Stimulated activated CD4-positive, alpha-beta T cell treated with anti-CD3 and anti-CD28 coated beads, Interleukin-2, amount 100 ng/mL, for 48 hours (primary cell): ENCODE measurements at places on chromosomes 1 and 21.

- no peak for DNase-seq
Observed at GRCh38 chr1:48560577-48560976, 88.6 kb upstream of the SPATA6 start.

GRCh38 chr1:1677718-1678580 lies 14.6 kb downstream of the SLC35E2B start:
- DNase-seq: no peak

DNA sequence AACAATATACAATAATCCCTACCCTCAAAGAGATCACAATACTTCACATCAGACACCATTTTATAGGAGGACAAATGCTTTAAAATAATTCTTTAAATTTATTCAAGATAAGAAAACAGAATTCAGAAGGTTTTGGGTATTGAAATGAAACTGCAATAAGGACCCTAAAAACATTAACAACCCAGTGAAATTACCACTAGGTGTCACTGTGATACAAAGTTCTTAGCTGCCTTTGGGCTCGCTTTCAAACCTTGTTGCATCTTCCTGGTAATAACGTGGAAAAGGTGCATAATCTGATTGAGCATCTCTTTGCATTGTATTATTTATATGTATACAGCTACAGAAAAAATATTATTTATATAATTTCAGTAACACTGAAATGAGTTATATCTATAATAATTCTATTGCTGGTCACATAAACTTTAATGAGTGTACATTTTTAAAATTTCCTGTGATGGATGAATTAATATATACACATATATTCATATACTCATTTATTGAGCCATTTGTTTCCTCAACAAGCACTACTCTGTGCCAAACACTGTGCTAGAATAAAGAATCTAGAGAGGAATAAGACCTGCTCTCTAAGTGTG lies 185.2 kb downstream of the FAF1 start:
- no peak for DNase-seq

- DNase-seq: no peak
Observed at GRCh38 chr1:235391874-235392273, 24.6 kb downstream of the TBCE start.

DNA sequence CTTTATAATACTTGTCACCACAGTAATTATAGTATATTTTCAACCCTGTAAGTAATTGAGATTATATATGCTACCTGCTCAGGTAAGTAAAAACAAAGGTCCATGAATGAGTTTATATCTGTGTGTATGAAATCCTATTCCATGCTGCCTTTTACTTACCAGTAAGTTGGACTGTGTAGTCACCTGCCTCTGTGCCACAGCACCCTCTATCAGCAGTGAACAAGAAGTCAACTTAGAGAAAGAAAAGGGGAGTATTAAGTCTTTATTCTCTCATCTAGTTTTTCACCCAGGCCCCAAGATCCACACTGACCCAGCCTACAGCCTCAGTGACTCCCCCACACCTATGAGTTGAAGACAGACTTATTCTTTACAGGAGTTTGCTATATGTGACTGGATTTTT lies 36.9 kb upstream of the IFI16 start:
- no peak for DNase-seq

DNA sequence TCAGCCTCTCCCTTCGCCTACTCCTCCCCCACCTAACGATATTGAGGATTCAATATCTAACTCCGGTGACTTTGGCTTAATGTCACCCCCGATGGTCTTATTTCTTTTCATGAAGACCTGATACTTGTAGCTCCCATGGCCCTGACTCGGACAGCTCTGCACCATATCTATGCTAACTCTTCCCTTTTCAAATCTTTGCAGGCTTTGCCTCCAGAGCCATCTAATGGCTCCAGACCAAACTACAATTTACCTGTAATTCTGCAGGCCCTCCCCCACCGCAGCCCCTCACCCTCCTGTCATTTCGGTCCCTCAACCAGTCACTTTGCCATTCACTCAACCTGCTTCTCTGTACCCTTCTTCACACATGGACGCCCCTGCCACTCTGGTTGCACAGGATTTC lies 7.9 kb upstream of the GSTM5 start:
- no peak for DNase-seq

DNA sequence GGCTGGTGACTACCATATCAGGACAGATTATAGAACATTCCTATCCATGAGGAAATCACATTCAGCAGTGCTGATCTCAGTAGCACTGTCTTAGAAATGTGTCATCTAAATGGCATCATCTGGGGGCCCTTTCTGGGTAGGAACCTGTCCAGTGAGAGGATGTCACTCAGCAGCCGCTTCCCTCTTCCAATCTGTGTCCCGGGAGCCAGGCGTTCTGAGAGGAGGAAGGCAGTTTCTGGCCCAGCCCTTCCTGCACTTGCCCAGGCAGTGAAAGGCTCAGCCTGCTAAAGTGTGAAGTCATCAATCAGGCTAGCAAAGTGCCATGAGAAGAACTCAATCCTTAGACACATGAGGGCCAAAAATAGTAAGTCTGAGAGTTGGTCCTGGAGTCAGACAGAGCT lies 25.6 kb downstream of the RAB4A start:
- no peak for DNase-seq

DNA sequence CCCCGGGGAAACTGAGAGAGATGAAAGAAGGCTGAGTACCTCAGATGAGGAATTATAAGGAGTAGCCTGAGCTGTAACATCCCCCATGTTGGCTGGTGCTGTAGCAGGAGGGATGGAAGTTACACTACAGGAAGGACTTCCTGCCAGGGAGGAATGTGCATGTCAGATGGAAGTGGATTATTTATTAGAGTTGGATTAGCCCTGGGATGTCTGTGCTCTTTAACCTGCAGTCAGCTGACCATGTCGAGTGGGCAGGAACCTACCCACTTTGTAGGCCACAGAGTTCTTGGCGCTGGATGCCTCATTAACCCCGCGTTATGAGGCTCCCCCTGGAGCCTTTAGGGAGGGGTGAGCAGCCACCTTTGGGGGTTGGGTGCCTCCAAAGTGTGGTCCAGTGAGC lies 757 bp upstream of the SEMA4A start:
- DNase-seq: no peak

DNA sequence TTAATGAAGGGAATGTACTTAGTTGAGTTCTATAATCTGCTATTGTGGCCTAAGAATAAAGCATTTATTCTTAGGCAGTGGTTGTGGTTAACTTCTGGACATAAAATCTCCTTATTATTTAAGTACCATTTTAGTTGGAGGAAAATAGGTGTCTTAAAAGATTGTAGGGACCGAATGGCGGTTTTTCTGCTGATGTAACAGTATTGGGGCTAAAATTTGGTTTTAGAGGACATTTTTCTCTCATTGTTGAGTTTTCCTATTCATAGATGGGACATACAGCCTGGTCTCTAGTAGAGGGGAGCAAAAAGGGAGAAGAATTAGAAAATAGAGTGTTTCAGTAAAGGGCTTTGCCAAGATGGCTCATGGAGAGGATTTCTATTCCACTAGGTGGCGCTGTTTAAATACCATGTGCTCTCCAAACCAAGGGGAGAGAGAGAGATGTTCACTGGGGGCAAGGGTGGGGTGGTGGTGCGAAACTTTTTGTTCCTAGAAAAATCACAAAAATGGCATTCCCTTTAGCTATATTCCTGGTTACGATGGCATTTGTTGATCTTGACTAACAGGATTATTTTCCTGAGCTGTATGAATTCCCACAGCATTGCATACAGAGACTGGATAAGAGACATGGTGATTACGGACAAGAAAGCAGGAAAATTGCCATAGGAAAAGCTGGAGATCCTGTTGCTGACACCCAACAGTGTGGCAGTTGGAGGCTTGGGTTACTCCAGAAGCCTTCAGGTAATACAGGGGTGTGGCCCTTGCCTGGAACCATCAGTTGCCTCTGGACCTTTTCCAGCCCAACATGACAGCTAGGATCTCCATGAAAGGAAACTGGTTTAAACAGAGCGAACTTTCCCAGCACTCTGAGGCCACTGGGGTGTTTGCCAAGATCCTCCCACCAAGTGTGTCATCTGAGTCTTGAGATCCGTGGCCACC lies 18.2 kb upstream of the FCGR2A start:
- peak; percentile 16 for DNase-seq

DNA sequence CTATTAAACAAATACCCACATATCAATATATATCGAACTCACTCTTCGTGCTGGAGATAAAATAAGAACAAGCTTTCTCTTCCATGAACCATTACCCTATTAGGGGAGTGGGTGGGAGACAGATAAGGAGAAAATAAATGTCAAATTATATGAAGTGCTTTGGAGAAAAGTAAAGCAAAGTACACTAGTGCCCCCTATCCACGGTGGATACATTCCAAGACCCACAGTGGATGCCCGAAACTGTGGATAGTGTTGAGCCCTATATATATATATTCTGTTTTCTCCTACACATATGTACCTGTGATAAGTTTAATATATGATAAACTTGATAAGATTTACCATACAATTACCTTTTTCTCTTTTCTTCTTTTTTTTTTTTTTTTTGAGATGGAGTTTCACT lies 54.6 kb downstream of the FH start:
- no peak for DNase-seq

DNA sequence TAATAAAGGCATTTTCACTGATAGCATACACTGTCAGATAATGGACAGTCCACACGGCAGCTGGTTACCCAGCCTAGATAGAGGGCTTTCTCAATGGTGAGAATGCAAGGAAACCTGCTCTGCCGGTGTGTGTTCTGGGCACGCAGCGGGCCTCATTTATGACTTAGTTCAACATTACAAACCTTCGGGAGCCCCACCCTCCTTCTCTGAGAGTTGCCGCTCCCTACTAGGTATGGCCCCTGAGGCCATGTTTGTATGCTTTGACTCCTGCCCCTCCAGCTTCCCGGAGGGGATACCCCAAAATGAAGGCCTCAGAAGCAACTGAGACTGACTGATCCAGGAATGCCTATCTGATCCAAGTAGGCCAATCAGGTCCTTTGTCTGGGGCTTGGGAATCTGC lies 17.2 kb upstream of the FABP3 start:
- DNase-seq: no peak

- DNase-seq: no peak
Observed at GRCh38 chr1:119516680-119517079, 9.7 kb downstream of the HSD3B1 start.

- no peak for DNase-seq
Observed at GRCh38 chr1:160874935-160875334, 10.0 kb downstream of the ITLN1 start.

- no peak for DNase-seq
Observed at GRCh38 chr1:160641323-160642280, 5.2 kb downstream of the SLAMF1 start.

DNA sequence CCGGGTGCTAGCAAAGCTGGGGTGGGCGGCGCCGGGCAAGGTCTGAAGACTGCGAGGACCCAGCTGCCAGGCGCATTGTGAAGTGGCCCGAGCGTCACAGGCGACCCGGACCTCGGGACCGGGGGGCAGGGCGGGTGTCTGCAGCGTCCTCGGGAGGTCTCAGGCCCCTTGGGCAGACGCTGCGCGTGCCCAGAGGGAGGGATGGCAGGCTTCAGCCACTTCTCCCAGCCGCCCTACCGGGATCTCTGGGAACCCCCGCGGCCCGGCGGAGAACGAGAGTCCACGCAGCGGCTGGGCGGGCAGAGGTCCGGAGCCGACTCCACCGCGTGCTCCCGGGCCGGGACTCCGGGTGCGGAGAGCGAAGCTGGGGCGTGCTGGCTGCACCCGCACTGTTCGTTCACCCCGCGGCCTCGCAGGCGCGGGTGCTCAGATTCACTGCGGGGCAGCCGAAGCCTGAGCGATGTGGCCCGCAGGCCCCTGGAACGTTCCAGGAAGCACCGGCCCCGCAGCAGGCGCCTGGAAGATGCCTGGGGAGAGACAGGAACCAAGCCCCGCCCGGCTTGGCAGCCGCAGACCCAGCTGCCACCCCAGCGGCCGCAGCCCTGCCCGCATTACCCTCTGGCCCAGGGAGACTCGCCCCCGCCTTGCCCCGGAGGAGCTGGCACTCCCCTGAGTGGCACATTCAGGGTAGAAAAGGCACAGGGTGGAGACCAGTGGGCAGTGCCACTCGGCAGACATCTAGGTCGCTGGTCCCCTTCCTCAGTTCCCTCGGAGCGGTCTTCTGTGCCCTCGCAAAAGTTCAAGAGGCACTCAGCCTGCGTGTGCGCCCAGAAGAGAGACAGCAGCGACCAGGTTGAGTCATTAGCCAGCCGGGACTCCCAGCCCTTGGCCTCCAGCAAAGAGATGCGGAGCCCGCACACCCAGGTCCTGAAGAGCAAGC lies at the start of gene CCDC185:
TSS of gene CCDC185 (plus strand) at position 141 of the 940 bp plus-strand sequence. CDS start at position 202, 61 bp downstream.
- DNase-seq: no peak

DNA sequence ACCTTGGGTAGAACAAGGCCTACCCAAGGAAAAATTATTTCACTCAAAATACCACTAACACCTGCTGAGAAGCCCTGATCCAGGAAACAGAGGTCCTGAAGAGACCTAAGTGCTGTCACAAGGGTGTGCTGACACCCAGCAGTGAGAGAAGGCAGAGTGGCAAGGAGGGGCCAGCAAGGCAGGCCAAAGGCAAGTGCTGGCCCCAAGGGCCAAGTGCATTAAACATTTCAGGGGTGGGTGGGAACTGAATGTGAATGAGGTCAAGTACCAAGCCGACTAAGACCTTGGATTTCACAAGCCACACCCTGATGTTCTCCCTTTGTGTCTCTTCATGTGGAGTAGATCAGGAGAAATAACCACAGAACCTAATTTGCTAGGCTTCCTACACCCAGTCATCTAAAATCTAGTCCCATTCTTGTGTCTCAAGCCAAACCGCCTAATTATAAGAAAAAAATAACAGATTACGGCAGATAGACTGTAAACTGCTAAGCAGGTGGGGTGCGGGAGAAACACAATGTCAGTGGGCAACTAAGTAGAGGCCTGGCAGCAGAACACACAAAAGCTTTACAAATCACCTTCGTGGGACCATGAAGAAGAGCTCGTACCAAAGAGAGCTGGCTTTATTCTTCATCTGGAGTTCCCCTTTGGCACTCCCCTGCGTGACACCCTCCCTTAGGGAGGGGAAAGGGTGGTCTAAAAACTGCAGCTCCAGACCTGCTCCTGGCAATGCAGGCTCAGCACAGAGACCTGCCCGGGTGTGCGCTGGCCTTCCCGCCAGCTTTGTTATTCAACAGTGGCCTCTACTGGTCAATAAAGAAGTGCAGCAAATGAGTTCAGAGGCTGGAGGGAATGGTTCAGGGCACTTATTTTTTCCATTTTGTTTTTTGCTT lies 8.7 kb downstream of the UBE2G2 start:
- DNase-seq: peak; percentile 23

- DNase-seq: peak; percentile 20
Observed at GRCh38 chr1:244353551-244354091, 98.1 kb downstream of the ADSS2 start.

DNA sequence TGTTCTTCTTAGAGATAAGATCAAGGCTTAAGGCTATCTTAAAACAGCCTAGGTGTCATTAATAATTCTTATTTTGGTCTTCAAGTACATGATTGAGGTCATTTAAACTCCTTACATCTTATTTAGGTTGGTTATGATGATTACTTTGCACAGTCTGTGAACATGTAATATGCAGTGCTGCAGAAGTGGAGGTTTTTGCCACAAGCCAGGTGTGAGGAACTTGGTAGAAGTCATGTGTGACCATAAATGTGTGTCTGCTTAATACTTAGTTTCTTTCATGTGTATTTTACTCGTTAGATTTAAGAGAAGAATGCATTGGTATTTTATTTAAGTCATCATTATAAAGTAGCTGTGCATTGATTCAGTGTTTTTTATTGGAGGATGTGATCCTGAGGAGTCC lies 10.1 kb downstream of the ATG4C start:
- no peak for DNase-seq

- DNase-seq: no peak
Observed at GRCh38 chr1:201619513-201619912, 80.6 kb downstream of the NAV1 start.

GRCh38 chr21:43306391-43306790 lies 120.5 kb downstream of the SIK1 start:
- DNase-seq: no peak

- DNase-seq: no peak
Observed at GRCh38 chr1:21961799-21962198, 15.0 kb upstream of the CELA3B start.

- DNase-seq: no peak
Observed at GRCh38 chr1:41515131-41515678, 30.7 kb upstream of the EDN2 start.
